CD4-positive, alpha-beta T cell treated with Interleukin-15 for 4 hours (primary cell): ENCODE measurements at places on chromosomes 16 and 17.

- DNase-seq = no peak
Observed at GRCh38 chr17:66392783-66393437, 90.5 kb downstream of the PRKCA start.

DNA sequence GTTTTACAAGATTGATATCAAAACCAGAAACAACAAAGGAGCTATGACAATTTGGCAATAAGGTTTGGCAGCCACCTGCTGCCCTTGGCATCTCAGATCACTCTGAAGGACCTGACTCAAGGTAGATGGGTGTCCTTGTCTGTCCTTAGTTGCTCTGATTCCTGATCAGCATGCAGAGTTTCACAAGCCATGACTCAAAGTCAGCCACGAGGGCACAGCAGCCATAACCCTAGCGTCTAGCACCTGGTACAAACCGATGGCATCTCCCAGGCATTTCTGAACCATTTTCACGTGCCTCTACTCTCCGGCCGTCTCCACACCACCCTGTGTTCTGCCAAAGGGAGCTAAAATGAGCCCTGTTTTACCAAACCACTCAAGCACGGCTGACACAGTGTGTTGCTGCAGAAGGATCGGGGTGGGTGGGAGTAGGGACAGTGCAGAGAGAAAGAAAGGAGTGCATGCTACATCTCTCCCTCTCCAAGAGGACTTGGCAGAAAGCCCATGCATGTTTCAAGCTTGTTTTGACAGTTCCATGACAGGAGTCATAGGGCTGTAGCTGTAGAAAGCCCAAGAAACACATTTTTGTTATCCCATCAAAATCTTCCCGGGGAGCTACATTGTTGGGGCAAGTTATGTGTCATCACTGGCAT, 297.3 kb downstream of the ABCC12 start:
- no peak for DNase-seq

DNA sequence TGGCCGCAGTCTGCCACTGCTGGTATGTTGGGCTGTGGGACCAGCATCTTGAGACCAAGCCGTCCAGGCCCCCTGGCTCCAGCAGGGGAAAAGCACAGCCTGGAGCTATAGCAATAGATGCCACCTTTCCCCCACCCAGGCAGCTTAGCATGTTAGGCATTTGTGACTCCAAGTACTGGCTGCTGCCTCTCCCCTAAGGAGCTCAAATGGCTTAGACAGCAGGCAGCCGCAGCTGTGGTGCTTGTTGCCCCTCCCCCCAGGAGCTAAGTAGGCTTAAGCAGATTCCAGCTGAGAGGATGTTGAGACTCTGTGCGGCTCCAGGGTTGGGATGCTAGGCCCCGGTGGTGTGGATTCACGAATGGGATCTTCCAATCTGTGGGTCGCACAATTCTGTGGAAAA, 88.8 kb upstream of the ANKFN1 start:
- DNase-seq = no peak

- no peak for DNase-seq
Observed at GRCh38 chr16:84898447-84898846, 78.7 kb downstream of the CRISPLD2 start.

GRCh38 chr16:81277541-81278080, 37.2 kb upstream of the GAN start:
- no peak for DNase-seq

GRCh38 chr16:86732621-86733295, 154.4 kb downstream of the FOXL1 start:
- DNase-seq = no peak

- DNase-seq = no peak
Observed at GRCh38 chr17:77321649-77322513, 181.1 kb downstream of the SEC14L1 start.

- no peak for DNase-seq
Observed at GRCh38 chr16:67529582-67530012, 968 bp downstream of the RIPOR1 start.

DNA sequence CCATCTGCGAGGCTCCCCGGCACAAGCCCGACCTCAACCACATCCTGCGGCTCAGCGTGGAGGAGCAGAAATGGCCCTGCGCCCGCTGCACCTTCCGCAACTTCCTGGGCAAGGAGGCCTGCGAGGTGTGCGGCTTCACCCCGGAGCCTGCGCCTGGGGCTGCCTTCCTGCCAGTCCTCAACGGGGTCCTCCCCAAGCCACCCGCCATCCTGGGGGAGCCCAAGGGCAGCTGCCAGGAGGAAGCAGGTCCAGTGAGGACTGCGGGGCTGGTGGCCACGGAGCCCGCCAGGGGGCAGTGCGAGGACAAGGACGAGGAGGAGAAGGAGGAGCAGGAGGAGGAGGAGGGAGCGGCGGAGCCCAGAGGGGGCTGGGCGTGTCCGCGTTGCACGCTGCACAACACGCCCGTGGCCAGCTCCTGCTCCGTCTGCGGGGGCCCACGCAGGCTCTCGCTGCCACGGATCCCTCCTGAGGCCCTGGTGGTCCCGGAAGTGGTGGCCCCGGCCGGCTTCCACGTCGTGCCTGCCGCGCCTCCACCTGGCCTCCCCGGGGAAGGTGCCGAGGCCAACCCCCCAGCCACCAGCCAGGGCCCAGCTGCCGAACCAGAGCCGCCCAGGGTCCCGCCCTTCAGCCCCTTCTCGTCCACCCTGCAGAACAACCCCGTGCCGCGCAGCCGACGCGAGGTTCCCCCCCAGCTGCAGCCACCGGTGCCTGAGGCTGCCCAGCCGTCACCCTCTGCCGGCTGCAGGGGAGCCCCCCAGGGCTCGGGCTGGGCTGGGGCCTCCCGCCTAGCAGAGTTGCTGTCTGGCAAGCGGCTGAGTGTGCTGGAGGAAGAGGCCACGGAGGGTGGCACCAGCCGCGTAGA, 13.1 kb upstream of the PRR35 start:
- DNase-seq = peak; percentile 40

GRCh38 chr17:67109111-67109510, 64.8 kb downstream of the CACNG1 start:
- no peak for DNase-seq

GRCh38 chr16:7303660-7304200, 28.9 kb upstream of the RBFOX1 start:
- DNase-seq = no peak

GRCh38 chr17:67615011-67615561, 102.7 kb upstream of the NOL11 start:
- no peak for DNase-seq

- DNase-seq = no peak
Observed at GRCh38 chr17:2235265-2235664, 68.3 kb downstream of the SMG6 start.

- no peak for DNase-seq
Observed at GRCh38 chr16:70750893-70751467, 50.0 kb downstream of the VAC14 start.

- DNase-seq = no peak
Observed at GRCh38 chr17:37191219-37191618, 184.6 kb upstream of the C17orf78 start.

DNA sequence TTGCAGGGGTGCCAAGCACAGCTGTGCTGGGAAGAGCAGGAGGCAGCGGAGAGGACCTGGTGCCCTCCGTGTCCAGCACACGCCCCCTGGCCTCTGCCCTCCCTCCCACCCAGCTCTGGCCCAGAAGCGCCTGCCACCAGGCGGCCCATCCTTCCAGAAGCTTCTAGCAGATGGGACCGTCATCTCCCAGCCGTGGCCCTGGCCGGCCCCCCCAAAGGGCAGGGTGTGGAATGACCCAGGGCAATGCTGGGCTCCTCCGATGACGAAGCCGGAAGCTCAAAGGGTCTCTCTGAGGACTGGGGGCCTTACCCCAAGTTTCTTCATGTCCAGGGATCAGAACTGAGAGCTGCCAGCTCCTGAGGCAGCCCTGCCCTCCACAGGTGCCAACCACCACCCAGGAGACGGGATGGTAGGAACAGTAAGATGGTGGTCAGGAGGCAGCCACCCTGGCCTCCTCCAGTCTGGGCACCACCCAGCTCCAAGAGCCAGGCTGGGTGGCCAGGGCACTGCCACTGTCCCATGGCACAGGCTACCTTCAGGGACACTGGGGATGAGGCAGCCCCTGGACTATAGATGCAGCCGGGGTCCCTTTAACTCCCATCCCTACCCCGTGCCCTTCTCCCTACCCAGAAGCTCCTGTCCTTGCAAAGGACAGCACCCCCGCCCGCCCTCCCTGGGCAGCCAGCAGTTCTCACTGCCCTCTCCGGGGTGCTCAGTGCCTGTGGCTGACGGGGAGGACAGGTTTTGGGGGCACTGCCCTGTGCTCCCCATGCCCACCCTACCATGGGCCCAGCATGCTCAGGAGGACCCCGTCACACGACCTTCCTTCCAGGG, 6.5 kb upstream of the CDH15 start:
- DNase-seq = no peak
